Panc1 (cell line): ENCODE measurements at places on chromosomes 2 and 18.

DNA sequence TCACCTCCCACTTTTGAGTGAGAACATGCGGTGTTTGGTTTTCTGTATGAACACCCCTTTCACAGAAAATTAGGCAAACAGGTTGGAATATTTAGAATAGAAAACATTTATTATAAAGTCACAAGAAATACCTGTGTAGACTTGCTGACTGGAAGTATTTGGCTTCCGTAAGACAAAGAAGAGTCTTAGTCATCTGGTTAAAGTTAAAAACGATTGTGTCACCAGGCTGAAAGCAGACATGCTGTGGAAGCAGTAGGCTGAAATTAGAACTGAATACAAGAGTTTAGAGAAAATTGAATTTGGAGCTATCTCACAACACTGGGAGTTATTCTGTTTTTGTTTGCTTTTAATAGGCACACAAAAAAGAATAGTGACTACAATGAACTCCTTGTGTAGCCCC lies 16.2 kb upstream of the CLASP1 start:
- DNase-seq: no peak
- H3K27ac ChIP-seq: no peak overlapping the region
- no peaks in the 10 kb centered on the region for H3K27me3 ChIP-seq
- no peaks in the 10 kb centered on the region for H3K4me1 ChIP-seq

- H3K4me3 ChIP-seq: no peak overlapping the region
- peaks cover 7% of the 10 kb centered on the region; the same call in 1 of the 2 replicates for H3K4me1 ChIP-seq
- no peaks in the 10 kb centered on the region for H3K27me3 ChIP-seq
- H3K27ac ChIP-seq: peak overlapping the region; percentile 60; the same call in 1 of the 2 replicates
Observed at GRCh38 chr18:26383454-26384270, 157.4 kb downstream of the TAF4B start.

- no peaks in the 10 kb centered on the region for H3K27me3 ChIP-seq
- peak overlapping the region; percentile 96 for H3K4me3 ChIP-seq
- peaks cover 17% of the 10 kb centered on the region for H3K4me1 ChIP-seq
Observed at GRCh38 chr2:9473308-9473984, 905 bp upstream of the IAH1 start.

GRCh38 chr18:32032609-32033008 lies 14.0 kb downstream of the RNF125 start:
- H3K36me3 ChIP-seq: no peaks in the 10 kb centered on the region
- H3K4me3 ChIP-seq: no peak overlapping the region
- H3K27me3 ChIP-seq: no peaks in the 10 kb centered on the region
- no peaks in the 10 kb centered on the region for H3K4me1 ChIP-seq

- H3K27me3 ChIP-seq: no peaks in the 10 kb centered on the region
- H3K4me1 ChIP-seq: peaks cover 2% of the 10 kb centered on the region; the same call in 1 of the 2 replicates
- DNase-seq: no peak
Observed at GRCh38 chr2:218811382-218811781, 20.2 kb downstream of the PRKAG3 start.

GRCh38 chr2:71619230-71619741 lies 165.9 kb downstream of the DYSF start:
- DNase-seq: no peak
- H3K36me3 ChIP-seq: no peaks in the 10 kb centered on the region
- peaks cover under 1% of the 10 kb centered on the region for H3K27me3 ChIP-seq
- H3K4me3 ChIP-seq: no peak overlapping the region
- H3K27ac ChIP-seq: no peak overlapping the region

DNA sequence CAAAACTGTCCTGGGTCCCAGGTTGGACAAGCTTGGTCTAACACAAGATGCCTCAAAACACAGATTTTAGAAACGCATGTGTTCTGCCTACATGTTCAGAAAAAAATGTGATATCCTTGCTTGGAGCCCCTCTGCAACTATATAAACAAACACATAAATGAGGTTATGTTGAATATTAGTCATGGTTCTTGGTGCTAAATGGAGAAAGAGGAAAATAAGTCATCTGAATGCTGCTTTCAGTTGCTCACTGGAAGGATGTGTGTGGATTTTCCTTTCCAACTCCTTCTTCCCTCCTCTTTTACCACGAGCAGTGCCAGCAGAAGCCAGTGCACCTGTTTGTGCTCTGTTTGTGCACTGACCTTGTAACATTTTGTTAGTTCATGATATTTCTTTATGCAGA lies 85.3 kb downstream of the PIEZO2 start:
- H3K27me3 ChIP-seq: no peaks in the 10 kb centered on the region
- H3K4me1 ChIP-seq: no peaks in the 10 kb centered on the region
- H3K4me3 ChIP-seq: no peak overlapping the region
- H3K36me3 ChIP-seq: no peaks in the 10 kb centered on the region
- H3K27ac ChIP-seq: no peak overlapping the region
- DNase-seq: no peak

GRCh38 chr2:242011167-242011513 lies 141.6 kb downstream of the RTP5 start:
- no peak overlapping the region for H3K4me3 ChIP-seq
- H3K27ac ChIP-seq: no peak overlapping the region
- no peaks in the 10 kb centered on the region for H3K36me3 ChIP-seq
- no peaks in the 10 kb centered on the region for H3K4me1 ChIP-seq

DNA sequence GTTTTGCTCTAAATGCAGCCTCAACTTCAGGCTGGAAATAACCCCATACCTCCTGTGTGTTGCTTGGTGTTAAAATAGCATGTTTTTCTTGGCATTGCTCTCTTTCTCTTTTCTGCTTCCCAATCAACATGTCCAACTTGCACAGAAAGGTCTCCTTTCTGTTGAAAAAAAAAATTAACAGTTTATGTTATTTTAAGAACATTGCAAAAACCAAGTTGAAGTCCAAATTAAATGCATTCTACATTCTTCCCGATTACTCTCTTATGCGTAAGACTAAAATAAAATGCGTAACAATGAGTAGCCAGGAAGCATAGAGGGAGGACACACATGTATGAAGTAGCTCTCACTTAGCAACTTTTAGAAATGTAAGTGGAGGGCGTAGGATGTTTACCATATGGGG lies 1406.1 kb upstream of the NXPH2 start:
- no peaks in the 10 kb centered on the region for H3K27me3 ChIP-seq
- DNase-seq: no peak
- H3K4me3 ChIP-seq: no peak overlapping the region
- H3K27ac ChIP-seq: no peak overlapping the region

- H3K4me3 ChIP-seq: no peak overlapping the region
- no peaks in the 10 kb centered on the region for H3K4me1 ChIP-seq
- H3K27me3 ChIP-seq: no peaks in the 10 kb centered on the region
- no peak overlapping the region for H3K27ac ChIP-seq
Observed at GRCh38 chr2:143514413-143514812, 385.2 kb downstream of the ARHGAP15 start.

DNA sequence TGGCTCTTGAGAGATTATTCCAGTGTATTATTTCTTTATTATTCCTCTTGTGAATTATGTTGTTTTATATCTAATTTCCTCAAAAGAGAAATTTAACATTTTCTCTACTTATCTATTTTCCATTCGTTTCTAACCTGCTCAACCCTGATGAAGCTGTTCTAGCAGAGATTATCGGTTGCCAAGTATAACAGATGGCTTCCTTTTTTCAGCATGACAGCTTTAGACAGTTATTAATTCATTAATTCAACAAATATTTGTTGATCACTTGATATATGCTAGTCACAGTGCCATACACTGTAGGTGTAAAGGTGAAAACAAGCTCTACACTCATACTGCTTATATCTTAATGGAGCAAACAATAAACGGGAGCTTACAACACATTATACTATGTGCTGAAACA lies 137.9 kb upstream of the UBE2E3 start:
- H3K27ac ChIP-seq: no peak overlapping the region
- no peaks in the 10 kb centered on the region for H3K36me3 ChIP-seq
- DNase-seq: no peak

DNA sequence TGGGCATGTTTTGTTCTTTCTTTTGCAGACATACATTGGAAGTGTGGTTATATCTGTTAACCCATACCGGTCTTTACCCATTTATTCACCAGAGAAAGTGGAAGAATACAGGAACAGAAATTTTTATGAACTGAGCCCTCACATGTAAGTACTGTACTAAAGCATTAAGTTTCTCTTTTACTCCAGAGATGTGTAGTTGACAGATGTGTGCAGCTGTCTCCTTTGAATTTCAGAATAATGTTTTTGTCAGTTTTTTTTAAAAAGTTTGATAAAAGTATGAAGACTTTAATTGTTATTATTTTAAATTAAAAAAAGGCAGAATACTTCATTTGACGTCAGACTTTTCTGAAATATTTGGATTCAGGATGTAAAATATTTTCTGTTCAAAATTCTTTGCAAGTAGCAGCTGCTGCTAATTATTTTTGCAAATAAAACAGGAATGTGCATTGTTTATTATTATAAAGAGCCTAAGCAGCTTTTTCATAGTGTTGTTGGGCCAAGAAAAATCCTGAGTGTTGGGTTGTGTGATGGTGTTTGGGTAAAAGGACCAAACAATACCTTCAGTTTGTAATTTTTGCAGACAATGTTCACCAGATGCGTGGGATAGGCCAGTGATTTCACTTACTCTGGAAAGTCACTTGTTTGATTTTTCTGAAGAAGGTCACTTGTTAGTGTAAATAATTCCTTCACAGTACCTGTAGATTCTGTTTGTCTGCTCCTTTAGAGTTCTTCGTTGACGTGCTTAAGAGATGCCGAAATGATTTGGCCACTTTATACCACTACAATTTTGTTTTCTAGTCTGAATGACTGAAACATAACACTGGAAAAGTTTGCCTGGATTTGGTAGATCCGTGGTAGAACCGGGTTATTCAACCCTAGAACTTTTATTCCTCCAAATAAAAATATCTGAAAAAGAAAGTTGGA lies 51.1 kb downstream of the MYO1B start:
- H3K4me1 ChIP-seq: no peaks in the 10 kb centered on the region; the same call in 1 of the 2 replicates
- H3K4me3 ChIP-seq: no peak overlapping the region
- no peaks in the 10 kb centered on the region for H3K27me3 ChIP-seq
- H3K27ac ChIP-seq: no peak overlapping the region
- no peaks in the 10 kb centered on the region for H3K36me3 ChIP-seq
- DNase-seq: no peak

- no peak overlapping the region for H3K4me3 ChIP-seq
- H3K27me3 ChIP-seq: peaks cover 17% of the 10 kb centered on the region
- DNase-seq: no peak
Observed at GRCh38 chr2:3008561-3008960, 369.1 kb downstream of the EIPR1 start.

GRCh38 chr2:74137651-74138599 lies 9.8 kb downstream of the BOLA3 start:
- H3K27ac ChIP-seq: no peak overlapping the region
- no peak for DNase-seq
- no peaks in the 10 kb centered on the region for H3K36me3 ChIP-seq
- H3K4me1 ChIP-seq: no peaks in the 10 kb centered on the region
- no peak overlapping the region for H3K4me3 ChIP-seq

- H3K36me3 ChIP-seq: no peaks in the 10 kb centered on the region
- H3K4me3 ChIP-seq: no peak overlapping the region
- H3K27me3 ChIP-seq: peaks cover 3% of the 10 kb centered on the region; the same call in 1 of the 2 replicates
- H3K27ac ChIP-seq: 0 out of 2 replicates have a peak overlapping the region, but pooled peaks have one; percentile 39
- DNase-seq: no peak
Observed at GRCh38 chr2:232416521-232417470, 10.2 kb downstream of the ALPG start.

GRCh38 chr2:240688553-240688919 lies 3.1 kb upstream of the AQP12A start:
- H3K4me1 ChIP-seq: no peaks in the 10 kb centered on the region
- no peaks in the 10 kb centered on the region for H3K27me3 ChIP-seq
- DNase-seq: no peak
- H3K27ac ChIP-seq: no peak overlapping the region

- DNase-seq: no peak
- H3K4me3 ChIP-seq: no peak overlapping the region
- no peaks in the 10 kb centered on the region for H3K4me1 ChIP-seq
- no peaks in the 10 kb centered on the region for H3K36me3 ChIP-seq
Observed at GRCh38 chr18:34514238-34514637, 195.9 kb upstream of the DTNA start.

- DNase-seq: no peak
- no peak overlapping the region for H3K27ac ChIP-seq
- H3K4me1 ChIP-seq: no peaks in the 10 kb centered on the region
- H3K4me3 ChIP-seq: no peak overlapping the region
- H3K36me3 ChIP-seq: no peaks in the 10 kb centered on the region
Observed at GRCh38 chr2:47452761-47453160, 49.8 kb downstream of the MSH2 start.

GRCh38 chr2:128329607-128330006 lies 10.9 kb upstream of the HS6ST1 start:
- no peaks in the 10 kb centered on the region for H3K27me3 ChIP-seq
- H3K27ac ChIP-seq: no peak overlapping the region
- no peaks in the 10 kb centered on the region for H3K36me3 ChIP-seq
- no peaks in the 10 kb centered on the region for H3K4me1 ChIP-seq
- H3K4me3 ChIP-seq: no peak overlapping the region
- no peak for DNase-seq

- H3K36me3 ChIP-seq: no peaks in the 10 kb centered on the region
- no peak overlapping the region for H3K27ac ChIP-seq
- no peak for DNase-seq
- peaks cover 3% of the 10 kb centered on the region; the same call in 1 of the 2 replicates for H3K27me3 ChIP-seq
Observed at GRCh38 chr2:229559986-229560385, 154.4 kb downstream of the DNER start.

DNA sequence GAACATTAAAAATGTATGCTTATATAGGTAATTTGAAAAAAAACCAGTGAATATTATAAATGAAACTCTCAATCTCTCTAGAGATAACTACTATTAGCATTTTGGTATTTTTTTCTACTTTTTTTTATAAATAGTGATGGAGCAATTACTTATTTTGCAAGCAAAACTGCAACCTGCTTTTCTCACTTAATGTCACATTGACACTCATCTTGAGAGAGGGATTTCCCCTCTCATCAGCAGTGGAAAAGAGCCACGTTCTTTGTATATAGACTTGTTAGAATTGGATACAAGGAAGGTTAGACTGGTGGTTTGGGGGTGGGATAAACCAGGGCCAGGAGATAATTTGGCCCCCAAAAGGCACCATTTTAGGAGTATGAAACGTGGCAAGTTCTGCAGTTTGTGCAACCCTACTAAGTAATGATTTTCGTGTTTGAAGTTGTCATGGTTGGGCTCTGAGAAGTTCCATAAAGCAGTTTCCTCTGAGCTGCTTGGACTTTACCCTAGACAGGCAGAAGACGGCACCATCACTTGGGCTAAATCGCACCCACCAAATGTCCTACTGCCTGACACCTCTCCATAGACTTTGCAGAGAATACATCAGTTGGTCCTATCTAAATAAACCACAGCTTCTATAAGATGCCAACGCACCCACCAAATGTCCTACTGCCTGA lies 194.0 kb downstream of the ACTR3 start:
- no peak overlapping the region for H3K27ac ChIP-seq
- no peaks in the 10 kb centered on the region for H3K4me1 ChIP-seq
- H3K36me3 ChIP-seq: no peaks in the 10 kb centered on the region

GRCh38 chr18:48855422-48856377 lies 95.1 kb downstream of the SMAD7 start:
- H3K4me1 ChIP-seq: peaks cover 3% of the 10 kb centered on the region
- no peak overlapping the region for H3K27ac ChIP-seq
- DNase-seq: no peak
- H3K36me3 ChIP-seq: no peaks in the 10 kb centered on the region
- H3K27me3 ChIP-seq: no peaks in the 10 kb centered on the region
